ENCODE measurements at places on chromosomes 1 and 21.

DNA sequence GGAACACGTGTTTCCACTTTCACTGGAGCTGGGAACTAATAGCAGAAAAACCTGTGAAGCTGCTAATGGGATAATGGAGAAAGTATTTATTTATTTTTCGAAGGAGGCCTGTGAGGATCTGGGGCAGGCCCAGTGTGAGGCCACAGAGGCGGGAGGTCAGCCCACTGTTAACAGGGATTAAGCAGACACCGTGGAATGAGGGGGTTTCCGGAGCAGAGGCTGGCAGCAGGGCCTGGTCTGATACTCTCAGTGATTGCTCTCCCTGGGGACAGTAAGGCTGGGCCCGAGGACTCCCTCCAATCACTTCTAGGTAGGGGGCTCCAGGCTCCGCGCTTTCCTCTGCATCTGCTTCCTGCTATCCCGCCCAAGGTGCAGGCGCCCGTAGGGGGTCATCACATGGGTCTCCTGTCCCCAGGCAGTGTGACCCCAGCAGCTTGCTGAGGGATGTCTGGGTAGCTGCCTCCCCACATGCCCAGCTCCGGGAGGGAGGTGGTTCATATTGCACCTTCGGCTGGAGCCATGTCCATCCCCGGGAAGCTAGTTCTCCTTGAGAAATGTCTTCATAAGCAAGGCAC lies 28.8 kb upstream of the CDCA8 start:
- DNase-seq: no peak

DNA sequence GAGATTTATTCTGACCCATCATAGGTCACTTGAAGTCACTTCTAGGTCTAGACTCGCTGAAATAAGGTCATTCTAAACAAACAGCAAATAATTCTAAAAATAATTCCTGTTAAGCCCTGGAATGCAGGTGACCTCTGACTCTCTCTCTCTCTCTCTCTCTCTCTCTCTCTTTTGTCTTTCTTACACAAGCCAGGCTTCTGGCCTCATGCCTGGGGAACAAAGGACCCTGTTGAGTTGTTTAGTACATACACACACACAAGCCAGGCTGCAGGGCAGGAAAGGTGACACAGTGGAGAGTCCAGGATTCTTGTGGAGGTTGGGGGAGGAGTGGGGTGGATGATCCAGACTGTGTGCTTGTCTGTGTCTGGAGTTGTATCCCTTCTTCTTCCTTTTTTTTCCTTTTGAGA lies 4.0 kb upstream of the MEX3A start:
- DNase-seq: no peak

DNA sequence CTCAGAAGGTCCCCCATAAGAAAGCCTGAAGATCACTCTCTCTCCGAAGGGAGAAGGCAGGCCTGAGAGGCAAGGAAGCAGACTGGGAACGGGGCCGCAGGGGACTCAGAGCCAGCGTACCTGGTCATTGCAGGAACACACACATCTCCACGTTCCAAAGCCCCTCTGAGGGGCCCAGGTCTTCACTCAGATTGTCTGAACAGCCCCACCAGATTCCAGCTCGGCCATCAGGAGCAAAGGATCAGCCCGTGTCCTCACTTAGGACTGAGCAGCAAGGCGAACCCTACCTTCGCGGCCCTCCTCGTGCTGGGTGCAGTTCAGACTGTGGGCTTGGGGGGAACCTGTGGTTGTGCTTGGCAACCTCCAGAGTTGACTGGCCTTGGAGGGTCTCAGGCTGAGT lies 43.9 kb upstream of the SOX13 start:
- DNase-seq: no peak

- peak; percentile 6 for DNase-seq
Observed at GRCh38 chr1:52139817-52140540, 1.9 kb upstream of the ZFYVE9 start.

DNA sequence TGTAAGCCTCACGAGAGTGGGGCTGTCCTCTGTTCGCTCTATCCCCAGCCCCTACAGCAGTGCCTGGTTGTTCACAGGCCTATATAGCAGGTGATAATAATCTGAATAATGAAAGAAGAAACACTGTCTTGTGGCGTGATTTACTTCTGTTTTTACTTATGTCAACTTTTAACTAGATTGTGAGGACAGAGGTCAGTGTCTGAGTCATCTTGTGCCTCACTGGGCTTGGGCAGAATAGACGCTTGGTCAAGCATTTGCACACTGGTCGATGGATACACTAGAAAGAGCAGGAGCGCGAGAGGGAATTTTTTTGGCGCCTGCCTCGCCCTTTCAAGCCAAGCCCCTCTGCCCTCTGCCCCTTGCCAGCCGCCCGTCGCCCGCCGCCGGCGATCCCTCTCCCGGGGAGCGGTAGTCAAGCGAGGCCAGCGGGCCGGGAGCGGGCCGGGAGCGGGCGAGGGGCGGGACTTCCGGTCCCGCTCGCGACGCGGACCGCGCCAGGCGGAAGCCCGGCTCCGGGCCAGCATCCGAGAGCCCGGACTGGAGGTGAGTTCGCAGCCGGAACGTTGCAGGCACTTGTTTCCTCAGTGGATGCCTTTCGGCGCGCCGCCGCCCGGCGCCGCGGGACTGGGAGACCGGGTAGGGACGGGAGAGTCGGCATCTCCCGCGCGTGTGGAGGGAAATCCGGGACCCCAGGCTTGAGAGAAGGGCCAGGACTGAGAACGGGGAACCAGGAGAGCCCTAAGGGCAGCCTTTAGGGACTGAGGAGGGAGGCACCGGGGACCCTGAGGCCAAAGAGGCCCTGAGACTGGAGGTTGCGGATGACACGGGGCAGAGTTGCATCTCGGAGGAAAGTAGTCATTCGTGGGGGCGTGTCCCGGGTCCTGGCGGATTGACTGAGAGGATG lies at the start of gene DISP1:
Gene DISP1, plus strand, starts transcription at position 504 of the 904 bp plus-strand sequence. CDS start 127,785 bp downstream, outside the sequence.
- peak; percentile 70 for DNase-seq

GRCh38 chr21:33219954-33220353 lies 9.8 kb upstream of the IFNAR2 start:
- DNase-seq: no peak

- no peak for DNase-seq
Observed at GRCh38 chr1:48035371-48036141, 38.4 kb upstream of the TRABD2B start.

- DNase-seq: no peak
Observed at GRCh38 chr1:246184503-246184902, 322.6 kb downstream of the SMYD3 start.

DNA sequence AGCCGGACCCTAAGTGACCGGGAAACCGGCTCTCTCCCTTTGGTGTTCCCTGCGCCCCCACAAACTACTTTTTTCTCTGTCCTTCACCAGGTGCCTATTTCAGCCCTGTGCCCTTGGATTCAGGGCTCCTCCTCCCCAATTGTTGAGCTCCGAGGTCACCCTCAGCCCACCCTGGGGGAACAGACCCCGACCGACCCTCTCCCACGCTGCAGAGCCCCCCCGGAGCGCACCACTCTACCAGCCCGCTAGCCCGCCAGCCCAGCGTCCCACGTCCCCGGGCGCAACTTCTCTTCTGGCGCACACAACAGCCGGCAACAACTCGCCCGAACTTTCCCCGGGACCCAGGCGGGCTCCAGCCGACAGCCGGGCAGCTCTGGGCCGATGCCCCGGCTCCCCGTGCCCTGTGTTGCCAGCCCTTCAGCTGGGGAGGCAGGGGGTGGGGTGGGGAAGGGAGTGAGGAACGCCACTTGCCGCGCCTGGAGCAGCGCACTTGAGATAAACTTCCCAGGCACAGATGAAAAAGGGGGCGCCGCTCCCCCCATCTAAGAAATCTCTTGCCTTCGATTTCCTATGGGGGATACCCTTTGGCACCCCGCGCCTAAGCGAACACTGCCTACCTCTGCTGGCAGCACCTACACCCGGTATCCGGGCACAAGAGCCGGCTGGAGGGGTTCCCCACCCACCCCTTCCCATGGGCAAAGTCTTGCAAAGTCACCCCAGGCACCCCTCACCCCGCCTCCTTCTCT lies 997 bp downstream of the CASZ1 start:
- DNase-seq: no peak

GRCh38 chr1:168136709-168137514 lies at the start of gene GPR161:
GPR161 (minus strand) TSS chr1:168136930; CDS start chr1:168104850, 32,080 bp downstream.
- no peak for DNase-seq

GRCh38 chr1:245160288-245160687 lies 5.5 kb downstream of the KIF26B start:
- no peak for DNase-seq

- DNase-seq: no peak
Observed at GRCh38 chr1:59919746-59920145, 6.8 kb downstream of the CYP2J2 start.

- peak; percentile 15 for DNase-seq
Observed at GRCh38 chr21:41369105-41369919, 7.5 kb downstream of the MX2 start.

- no peak for DNase-seq
Observed at GRCh38 chr1:181739214-181739613, 255.9 kb downstream of the CACNA1E start.

GRCh38 chr21:35254006-35254764 lies 205.1 kb upstream of the RUNX1 start:
- DNase-seq: no peak

GRCh38 chr1:217522277-217522676 lies 108.6 kb downstream of the GPATCH2 start:
- no peak for DNase-seq

GRCh38 chr1:228062812-228063211 lies 19.7 kb upstream of the ARF1 start:
- DNase-seq: no peak

DNA sequence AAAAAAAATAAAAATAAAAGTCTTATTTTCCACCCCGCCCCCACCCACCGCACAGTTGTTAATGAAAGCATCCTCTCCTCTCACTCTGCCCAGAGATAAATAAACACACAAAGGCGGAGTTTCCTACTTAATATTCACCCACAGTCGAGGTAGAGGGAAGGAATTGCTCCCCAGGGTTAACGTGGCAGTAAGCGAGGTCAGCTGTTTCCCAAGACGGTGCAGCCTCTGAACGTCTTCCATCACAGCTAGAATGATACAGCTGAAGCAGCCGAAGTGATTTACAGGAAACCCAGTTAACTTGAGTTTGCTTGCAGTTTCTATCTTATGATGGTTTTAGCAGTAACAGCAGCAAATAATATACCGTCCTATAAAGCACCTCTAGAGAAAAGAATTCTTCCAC lies 283.9 kb downstream of the PBX1 start:
- DNase-seq: no peak

GRCh38 chr1:231903586-231904081 lies 277.0 kb downstream of the DISC1 start:
- no peak for DNase-seq

GRCh38 chr1:26938004-26938658 lies 16.6 kb downstream of the NUDC start:
- no peak for DNase-seq

GRCh38 chr1:52238887-52239707 lies 97.2 kb downstream of the ZFYVE9 start:
- DNase-seq: no peak

DNA sequence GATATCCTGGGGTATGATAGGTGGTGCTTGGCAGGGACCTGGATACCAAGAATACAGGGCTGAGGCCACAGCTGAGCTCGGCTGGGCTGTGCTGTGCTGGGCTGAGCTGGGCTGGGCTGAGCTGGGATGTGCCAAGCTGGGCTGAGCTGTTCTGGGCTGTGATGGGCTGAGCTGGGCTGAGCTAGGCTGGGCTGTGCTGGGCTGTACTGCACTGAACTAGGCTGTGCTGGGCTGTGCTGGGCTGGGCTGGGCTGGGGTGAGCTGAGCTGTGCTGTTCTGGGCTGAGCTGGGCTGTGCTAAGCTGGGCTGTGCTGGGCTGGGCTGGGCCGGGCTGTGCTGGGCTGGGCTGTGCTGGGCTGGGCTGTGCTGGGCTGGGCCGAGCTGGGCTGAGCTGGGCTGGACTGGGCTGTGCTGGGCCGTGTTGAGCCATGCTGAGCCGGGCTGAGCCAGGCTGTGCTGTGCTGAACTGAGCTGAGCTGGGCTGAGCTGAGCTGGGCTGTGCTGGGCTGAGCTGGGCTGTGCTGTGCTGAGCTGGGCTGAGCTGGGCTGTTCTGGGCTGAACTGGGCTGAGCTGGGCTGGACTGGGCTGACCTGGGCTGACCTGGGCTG lies 94.7 kb upstream of the ACTRT2 start:
- no peak for DNase-seq

GRCh38 chr1:198904321-198904720 lies 265.5 kb downstream of the PTPRC start:
- DNase-seq: no peak

- no peak for DNase-seq
Observed at GRCh38 chr1:19339214-19339861, 27.2 kb downstream of the SLC66A1 start.

DNA sequence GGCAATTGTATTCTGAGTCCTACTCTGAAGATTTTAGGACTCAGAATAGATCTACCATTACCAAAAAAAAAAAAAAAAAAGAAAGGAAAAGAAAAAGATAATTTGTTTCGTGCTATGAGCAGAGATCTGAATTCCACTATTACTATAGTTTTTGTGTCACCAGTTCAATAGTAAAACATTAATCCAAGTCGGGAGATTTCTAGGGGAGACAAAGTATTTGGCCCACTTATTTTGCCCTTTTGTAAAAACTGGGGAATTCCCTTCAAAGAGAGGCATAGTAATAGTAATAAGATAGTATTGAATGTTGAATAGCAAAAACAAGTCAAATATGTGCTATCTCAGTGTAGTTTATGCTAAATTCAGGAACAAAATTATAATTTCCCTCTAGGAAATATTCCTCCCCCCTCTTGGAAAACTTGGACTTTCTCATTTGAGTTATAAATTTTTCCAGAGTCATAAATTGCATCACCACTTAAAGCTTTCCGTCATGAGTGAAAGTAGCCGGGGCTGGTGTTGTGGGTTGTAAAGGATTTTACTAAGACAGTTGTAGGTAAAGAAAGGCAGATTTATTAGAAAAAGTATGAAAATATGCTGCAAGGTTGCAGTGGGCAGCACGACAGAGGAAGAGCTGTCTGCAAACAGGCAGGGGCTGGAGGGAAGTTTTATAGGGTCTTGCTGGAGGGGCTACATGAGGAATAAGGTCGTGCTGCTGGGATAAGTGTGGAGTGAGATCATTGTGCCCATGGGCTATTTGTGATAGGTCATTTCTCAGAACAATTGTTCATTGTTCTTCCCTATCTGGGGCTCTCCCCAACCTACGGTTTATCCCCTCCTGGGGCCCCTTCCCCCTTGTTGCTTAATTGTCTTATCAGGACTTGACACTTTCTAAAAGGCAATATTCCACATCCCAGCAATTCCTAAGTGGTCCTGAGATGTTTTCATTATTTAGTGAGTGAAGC lies 1009.9 kb downstream of the PLA2G4A start:
- no peak for DNase-seq

DNA sequence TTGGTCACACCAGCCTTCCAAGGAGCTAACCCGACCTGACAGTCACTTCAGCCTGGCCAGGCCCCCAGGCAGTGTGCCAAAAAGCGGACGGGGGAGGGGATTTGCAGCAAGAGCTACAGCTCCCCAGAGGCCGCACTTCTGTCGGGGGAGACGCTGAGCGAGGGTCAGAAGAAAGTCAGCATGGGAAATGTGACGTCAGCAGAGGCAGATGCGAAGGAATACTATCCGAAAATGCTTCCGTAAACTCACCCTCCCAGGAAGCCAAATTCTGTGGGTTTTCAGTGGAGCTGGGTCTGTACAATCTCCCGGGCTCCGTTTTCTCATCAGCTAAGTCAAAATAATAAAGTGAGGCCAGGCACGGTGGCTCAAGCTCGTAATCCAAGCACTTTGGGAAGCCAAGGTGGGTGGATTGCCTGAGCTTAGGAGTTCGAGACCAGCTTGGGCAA lies 28.5 kb upstream of the ECE1 start:
- DNase-seq: no peak

- DNase-seq: no peak
Observed at GRCh38 chr21:34882719-34883131, 166.4 kb downstream of the RUNX1 start.

GRCh38 chr21:37369307-37369854 lies 2.8 kb downstream of the DYRK1A start:
- DNase-seq: no peak

GRCh38 chr1:152035539-152036266 lies 1.1 kb downstream of the S100A11 start:
- no peak for DNase-seq
